ENCODE measurements at places on chromosomes 2 and 18.

GRCh38 chr18:59263661-59264060 lies 9.6 kb downstream of the RAX start:
- no peak overlapping the region for H3K27ac ChIP-seq
- H3K36me3 ChIP-seq, result no peaks in the 10 kb centered on the region
- H3K27me3 ChIP-seq, result peaks cover 9% of the 10 kb centered on the region

DNA sequence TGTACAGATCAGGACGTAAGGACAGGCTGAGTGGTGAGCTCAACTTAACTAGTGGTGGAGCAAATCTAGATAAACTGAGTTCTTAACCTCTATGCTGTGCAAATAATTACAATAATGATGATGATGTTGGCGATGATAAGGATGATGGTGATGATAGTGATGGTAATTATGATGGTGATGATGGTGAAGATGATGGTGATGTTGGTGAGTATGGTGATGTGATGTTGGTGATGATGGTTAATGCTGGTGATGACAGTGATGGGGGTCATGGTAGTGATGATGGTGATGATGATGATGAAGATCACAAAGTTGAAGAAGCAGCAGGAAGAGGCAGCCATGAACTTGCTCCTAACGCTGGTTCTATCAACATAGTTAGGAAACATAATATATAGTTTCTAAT lies 38.0 kb upstream of the IMP4 start:
- H3K4me3 ChIP-seq, result no peak overlapping the region
- H3K27me3 ChIP-seq, result peaks cover 37% of the 10 kb centered on the region
- no peaks in the 10 kb centered on the region for H3K36me3 ChIP-seq
- peaks cover 2% of the 10 kb centered on the region for H3K4me1 ChIP-seq

DNA sequence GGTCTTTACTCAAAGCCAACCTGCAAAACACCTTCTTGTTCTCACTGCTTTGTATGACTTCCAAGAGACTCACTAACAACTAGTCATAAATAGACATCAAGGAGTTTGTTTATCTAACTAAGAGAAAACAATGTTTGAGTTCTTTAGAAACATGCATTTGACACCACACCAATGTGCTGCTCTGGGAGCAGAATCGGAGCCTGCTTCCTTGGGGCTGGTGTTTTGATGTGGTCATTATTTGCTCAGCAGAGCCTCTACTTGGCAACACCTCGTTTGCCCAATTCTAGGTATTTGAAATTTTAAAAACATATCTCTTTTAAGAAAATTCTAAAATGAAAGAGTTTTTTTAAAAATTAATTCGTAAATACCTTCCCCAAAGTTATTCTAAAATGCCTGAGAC lies 167.5 kb downstream of the BCL2 start:
- DNase-seq, result no peak
- H3K27me3 ChIP-seq, result 0 out of 2 replicates have a peak, but pooled peaks cover 16% of the 10 kb centered on the region
- H3K4me1 ChIP-seq, result peaks cover 11% of the 10 kb centered on the region
- H3K27ac ChIP-seq, result no peak overlapping the region
- no peaks in the 10 kb centered on the region for H3K36me3 ChIP-seq

GRCh38 chr2:128289439-128289838 lies 29.2 kb downstream of the HS6ST1 start:
- no peaks in the 10 kb centered on the region for H3K27me3 ChIP-seq
- no peak overlapping the region for H3K27ac ChIP-seq
- no peak for DNase-seq
- H3K4me3 ChIP-seq, result no peak overlapping the region
- H3K4me1 ChIP-seq, result peaks cover 12% of the 10 kb centered on the region

DNA sequence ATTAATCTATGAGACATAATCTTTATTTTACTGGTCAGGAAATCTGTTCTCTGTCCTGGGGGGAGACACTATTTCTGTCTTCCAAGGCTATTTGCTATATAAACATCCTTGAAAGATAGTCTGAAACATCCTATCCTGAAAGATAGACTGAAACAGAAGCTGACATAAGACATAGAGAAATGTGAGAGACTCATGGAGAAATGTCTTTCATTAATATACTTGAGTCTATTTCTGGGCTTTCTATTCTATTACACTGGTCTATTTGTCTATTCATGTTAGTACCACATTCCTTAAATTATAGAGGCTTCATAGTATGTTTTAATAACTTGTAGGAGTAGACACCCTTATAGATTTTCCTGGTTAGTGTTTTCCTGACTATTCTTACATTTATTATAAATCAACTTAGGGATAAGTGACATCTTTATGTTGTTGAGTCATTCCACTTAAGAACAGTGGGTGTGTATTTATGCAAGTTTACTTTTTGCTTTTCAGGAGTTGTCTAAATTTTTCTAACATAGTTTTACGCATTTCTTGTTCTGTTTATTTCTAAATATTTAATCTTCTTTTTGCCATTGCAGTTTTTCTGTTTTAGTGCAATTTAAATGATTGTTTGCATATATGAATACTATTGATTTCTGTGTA lies 244.9 kb upstream of the ZSWIM2 start:
- no peaks in the 10 kb centered on the region for H3K27me3 ChIP-seq
- DNase-seq, result no peak
- H3K4me1 ChIP-seq, result no peaks in the 10 kb centered on the region
- H3K4me3 ChIP-seq, result no peak overlapping the region

- H3K4me3 ChIP-seq, result no peak overlapping the region
- no peak overlapping the region for H3K27ac ChIP-seq
- no peak for DNase-seq
- H3K27me3 ChIP-seq, result no peaks in the 10 kb centered on the region
- H3K36me3 ChIP-seq, result no peaks in the 10 kb centered on the region
These were observed 20.6 kb upstream of the EPAS1 start for GRCh38 chr2:46276642-46277041.

DNA sequence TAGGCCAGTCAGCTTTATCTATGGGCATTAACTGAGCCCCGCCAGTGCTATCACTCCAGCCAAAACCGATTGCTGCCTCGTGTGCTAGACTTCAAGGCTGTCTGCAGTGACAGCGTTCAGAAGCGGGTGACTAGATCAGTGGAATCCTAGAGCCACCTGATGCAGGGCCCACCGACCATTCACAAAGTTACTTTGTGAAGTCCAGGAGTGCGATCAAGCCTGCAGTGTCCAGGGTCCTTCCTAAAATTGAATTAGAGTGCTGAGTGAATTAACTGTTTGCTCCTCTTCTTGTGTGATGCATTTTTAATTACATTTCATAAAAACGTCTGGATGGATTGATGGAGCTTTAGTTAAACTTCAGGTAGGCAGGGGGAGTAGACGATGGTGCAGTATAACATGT lies 13.9 kb downstream of the PCARE start:
- DNase-seq, result no peak
- H3K27ac ChIP-seq, result no peak overlapping the region
- H3K4me1 ChIP-seq, result no peaks in the 10 kb centered on the region

DNA sequence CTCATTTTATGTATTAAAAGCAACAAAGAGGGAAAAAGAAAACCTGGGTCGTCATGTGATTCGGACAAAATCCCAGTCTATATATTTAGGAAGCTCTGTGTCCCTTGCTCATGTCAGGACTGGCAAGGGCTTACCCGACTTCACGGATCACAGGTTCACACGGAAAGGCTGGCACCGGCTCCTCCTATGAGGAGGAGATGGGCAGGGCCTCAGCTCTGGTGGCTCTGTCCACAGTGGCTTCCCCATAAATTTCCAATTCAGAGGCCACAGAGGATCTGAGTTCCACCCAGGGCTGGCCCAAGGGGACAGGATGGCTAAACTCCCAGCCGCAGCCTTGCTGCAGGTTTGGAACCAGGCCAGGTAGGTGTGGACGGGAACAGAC lies 186.8 kb downstream of the BCL2 start:
- no peaks in the 10 kb centered on the region for H3K36me3 ChIP-seq
- no peak for DNase-seq
- no peaks in the 10 kb centered on the region for H3K4me1 ChIP-seq

GRCh38 chr2:41965173-41965908 lies 82.5 kb upstream of the PKDCC start:
- H3K4me1 ChIP-seq, result no peaks in the 10 kb centered on the region
- H3K27me3 ChIP-seq, result peaks cover 34% of the 10 kb centered on the region
- no peak overlapping the region for H3K27ac ChIP-seq
- no peak for DNase-seq

DNA sequence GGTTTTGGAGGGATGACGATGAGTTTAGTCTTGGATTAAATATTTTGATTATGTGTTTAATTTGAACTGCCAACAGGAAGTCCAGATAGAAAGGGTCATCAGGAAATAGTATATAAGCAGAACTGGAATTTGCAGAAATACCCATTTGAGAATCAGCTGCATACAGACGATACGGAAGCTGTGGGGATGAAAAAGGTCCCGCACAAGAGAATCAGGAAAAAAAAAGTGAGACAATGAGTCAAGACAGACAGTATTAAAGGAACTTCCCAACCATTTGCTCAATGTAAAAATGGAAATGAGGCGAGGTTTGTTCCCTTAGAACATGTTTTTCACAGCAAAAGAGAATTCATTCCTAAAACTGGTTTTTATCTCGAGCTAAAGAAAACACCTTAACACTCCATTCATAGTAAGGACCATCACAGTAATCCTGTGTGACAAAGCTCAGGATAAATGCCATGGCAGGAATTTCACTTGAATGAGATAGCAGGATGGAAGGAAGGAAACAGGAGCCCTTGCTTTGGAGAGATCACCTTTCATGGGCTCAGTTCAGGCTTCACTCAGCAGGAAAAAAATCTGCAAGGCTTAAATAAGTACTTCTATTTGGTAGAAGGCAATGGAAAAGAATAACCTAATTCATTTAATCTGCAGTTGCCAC lies 29.3 kb downstream of the BCL2 start:
- H3K27ac ChIP-seq, result no peak overlapping the region
- no peak overlapping the region for H3K4me3 ChIP-seq
- peaks cover 14% of the 10 kb centered on the region for H3K27me3 ChIP-seq

DNA sequence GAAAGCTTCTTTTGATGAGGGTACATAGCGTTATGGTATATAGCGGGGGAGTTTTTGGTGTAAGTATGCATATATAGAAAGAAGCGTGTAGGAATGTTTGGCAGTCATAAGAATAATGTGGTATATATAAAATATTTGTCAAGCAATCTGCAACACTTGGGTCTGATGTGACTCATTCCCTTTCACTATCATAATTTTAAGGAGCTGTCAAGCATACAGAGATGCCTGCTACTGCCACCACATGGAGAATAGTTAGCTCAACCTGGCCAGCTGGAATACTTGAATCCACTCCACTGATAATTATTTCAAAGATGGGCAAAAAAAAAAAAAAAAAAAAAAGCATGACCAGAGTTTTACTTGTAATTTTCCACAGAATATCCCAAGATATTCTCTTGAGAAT lies 559.8 kb upstream of the REG3G start:
- no peaks in the 10 kb centered on the region for H3K36me3 ChIP-seq
- H3K4me3 ChIP-seq, result no peak overlapping the region
- no peaks in the 10 kb centered on the region for H3K27me3 ChIP-seq
- no peaks in the 10 kb centered on the region for H3K4me1 ChIP-seq

DNA sequence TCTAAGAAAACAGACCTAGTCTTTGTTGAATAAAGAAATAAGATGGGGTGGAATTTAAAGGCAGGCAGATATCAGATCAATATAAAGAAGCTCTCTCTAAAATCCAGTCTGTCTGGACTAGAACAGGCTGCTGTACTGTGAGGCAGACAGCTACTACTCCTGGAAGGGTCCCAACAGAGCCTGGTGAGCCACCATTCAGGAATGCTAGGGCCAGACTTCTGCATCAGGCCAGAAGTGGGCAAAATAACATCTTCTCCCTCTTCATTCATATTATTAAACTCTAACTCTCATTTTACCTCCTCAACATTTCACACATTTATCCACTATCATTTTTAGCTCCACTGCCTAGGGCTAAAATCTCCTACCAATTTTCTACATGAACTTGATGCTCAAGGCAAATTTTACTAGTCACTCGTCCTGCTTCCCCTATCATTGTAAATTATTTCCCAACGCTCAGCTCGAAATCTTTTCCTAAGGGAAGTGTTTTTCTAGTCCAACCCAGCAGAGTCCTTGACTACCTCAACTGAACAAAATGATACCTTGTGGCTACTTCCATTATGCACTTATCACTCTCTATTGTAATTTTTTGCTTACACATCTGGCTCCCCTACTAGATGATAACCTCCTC lies 45.2 kb upstream of the GLS start:
- H3K27me3 ChIP-seq, result no peaks in the 10 kb centered on the region
- no peaks in the 10 kb centered on the region for H3K36me3 ChIP-seq
- H3K4me1 ChIP-seq, result peaks cover 45% of the 10 kb centered on the region
- no peak for DNase-seq

DNA sequence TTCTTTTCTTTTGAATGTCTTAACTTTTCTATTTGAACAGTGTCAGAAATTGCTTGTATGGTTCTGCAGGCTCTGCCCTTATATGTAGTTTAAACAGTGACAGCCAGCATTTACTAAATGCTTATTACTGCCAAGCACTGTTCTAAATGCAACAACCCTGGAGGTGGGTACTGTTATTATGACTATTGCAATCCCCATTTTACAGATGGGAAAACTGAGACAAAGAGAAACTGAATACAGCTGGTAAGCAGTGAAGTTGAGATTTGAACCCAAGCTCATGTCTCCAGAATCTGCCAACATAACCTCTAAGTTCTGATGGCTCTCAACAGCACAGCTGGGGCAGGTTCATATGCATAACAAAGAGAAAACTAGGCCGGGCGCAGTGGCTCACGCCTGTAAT lies 105.7 kb upstream of the GATA6 start:
- no peak overlapping the region for H3K4me3 ChIP-seq
- no peaks in the 10 kb centered on the region for H3K36me3 ChIP-seq
- no peak overlapping the region for H3K27ac ChIP-seq
- H3K4me1 ChIP-seq, result no peaks in the 10 kb centered on the region

- H3K4me3 ChIP-seq, result no peak overlapping the region
- H3K4me1 ChIP-seq, result peaks cover 43% of the 10 kb centered on the region
- H3K27me3 ChIP-seq, result no peaks in the 10 kb centered on the region
- no peaks in the 10 kb centered on the region for H3K36me3 ChIP-seq
These were observed 172.5 kb upstream of the KLF7 start for GRCh38 chr2:207338220-207338607.

DNA sequence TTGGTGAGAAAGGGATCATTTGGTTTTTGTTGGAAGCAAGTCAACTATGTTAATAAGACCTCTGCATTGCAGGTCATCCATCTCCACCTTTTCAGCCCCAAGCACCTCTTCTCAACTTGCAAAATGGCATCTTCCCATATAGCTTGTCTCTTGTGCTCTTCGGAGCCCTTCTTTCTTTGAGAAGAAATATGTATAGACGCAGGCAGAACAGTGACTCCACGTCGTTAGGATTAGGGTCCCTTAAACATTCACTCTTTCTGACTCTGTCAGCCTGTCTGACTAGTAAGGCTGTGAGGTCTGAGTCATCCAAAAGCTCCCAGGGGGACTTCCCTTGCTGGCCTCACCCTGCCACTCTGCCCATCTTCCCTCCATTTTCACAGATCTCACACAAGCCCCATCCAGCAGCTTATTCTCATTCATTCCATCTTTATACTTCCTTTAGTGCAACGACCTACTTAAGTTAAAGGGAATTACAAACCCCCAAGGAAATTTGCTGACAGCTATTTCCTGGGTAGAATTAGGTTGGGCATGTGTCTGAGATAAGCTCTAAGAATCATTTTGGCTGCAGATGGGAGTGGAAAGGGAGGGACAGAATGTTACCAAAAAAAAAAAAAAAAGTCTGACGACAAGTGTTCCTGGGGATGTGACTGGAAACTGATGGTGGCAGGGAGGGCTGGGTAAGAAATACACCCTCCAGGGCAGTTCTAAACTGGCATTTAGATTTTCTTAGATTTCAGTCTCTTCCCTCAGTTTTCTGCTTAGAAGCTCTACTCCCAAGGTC lies 37.7 kb upstream of the MEX3C start:
- DNase-seq, result no peak
- H3K4me1 ChIP-seq, result peaks cover 4% of the 10 kb centered on the region
- no peak overlapping the region for H3K4me3 ChIP-seq
- no peak overlapping the region for H3K27ac ChIP-seq
